Tongue (tissue), 3 donors: ENCODE measurements at places on chromosomes 4 and X.

- DNase-seq: no peak
Observed at GRCh38 chrX:11641349-11642065, 24.2 kb downstream of the ARHGAP6 start.

GRCh38 chrX:147739196-147739595 is 172.5 kb upstream of the FMR1 start:
- no peak for DNase-seq

DNA sequence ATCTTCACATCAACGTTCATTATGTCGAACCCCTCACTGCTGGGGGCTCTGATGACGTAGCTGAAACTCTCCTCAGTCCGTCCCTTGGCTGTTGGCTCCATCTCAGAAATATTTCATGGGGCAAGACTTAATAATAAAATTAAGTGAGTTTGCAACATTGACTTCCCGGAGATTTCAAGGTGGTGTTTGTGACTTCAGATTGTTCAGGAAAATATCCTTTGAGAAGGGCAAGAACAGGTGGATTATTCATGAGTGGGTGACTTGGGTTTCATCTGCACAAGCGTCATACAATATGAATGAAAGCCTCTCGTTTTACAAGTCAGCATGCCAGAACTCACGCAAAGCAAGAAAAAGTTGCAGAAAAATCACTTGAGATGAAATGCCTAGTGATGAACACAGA is at the start of gene C4orf50:
C4orf50 (minus strand) TSS at position 101 of the 400 bp plus-strand sequence.
- no peak for DNase-seq

GRCh38 chr4:184506527-184507121 is 32.3 kb upstream of the IRF2 start:
- peak; percentile 53 for DNase-seq

- DNase-seq: peak; percentile 68
Observed at GRCh38 chr4:153426207-153426885, 39.8 kb upstream of the TMEM131L start.

DNA sequence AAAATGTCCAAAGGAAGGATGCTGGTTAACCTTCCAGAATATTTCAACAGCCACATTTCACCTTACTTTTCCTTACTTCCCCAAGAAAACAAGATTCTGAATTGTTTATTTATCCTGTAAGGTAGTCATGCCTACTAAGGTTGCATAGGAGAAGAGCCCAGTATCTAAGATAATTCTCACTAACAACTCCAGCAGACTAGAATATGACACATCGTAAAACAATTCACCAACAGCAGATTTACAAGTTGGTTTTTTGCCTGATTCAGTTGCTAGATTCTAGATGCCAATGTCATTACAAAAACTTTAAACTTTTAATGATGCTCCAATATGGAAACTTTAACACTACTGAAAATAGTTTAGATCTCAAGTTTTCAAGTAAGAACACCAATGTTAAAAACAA is 176.4 kb downstream of the IL13RA2 start:
- DNase-seq: no peak

DNA sequence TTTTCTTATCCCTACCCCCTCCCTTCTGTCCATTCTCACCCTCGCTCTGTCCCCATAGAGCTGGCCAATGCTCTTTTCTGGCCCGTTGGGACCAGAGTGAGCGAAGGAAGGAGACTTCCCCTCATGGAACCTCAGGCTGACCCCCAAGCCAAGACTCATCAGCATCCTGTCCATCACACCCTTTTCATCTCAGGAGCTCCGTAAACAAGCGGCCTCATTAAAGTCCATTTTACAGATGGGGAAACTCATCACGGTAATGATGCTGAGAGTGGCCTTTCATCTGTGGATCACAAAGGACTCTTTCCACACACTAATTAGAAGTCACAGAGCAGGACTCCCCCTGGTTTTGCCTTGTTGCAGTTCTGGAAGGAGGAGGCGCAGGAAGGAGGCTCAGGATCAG is 67.4 kb upstream of the SLC34A2 start:
- DNase-seq: no peak

DNA sequence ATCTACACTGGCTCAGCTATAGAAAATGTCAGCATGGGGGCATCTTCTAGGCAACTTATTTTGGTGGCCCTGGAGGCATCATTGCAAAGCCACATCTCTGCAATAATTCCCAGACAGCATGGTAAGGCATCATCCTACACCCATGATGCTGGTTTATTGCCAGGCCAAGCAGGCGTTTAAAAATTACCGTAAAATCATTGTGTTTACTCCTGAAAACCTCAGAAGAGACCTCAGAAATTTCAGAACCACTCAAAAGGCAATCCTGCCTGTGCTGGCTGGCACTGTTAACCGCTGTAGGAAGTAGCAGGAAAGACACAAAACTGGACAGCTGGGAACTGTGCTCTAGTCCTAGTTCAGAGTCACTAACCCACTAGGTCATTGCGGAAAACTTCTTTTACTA is 63.2 kb downstream of the MID1 start:
- DNase-seq: no peak

DNA sequence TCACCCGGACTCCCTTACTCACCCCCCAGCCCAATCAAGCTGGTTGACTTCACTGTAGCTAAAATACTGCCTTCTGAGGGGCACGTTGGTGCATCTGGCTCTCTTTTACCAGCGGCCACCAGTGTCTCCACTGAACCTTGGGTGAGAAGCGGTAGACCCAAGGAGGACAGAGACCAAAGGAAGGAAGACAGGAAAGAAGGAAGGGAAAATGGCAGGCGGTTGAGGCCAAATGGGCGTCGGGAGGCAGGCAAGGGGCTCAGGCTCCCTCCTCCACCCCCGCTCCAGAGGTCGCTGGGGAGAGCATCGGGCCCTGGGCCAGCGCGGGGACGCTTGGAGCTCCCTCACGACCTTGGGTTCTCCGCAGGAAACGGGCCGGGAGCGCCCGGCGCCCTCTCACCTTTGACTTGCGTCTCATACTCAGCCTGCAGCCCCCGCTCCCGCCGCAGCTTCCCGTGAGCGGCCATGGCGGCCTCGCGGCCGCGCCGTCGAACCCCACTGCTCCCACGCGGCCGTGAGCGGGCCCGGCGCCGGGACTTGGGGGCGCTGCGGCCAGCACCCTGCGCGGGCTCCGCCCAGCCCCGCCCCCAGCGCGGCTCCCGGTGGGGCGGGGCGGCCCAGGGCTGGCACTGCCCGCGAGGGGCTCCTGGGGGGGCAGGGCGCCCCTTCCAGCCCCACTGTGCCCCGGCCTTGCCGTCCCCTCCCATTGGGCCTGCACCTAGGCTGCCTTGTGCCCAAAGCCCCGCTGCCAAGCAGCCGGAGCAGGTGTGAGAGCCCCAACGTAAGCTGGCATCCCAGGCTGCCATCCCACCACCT is at the start of gene ARHGAP4:
ARHGAP4 (minus strand) TSS at position 526 of the 813 bp plus-strand sequence; CDS start at position 464, 62 bp downstream.
- DNase-seq: no peak

- DNase-seq: peak; percentile 61
Observed at GRCh38 chr4:148017801-148018200, 285.9 kb downstream of the ARHGAP10 start.

GRCh38 chrX:152638443-152638904 is 779 bp downstream of the GABRQ start:
- DNase-seq: no peak

DNA sequence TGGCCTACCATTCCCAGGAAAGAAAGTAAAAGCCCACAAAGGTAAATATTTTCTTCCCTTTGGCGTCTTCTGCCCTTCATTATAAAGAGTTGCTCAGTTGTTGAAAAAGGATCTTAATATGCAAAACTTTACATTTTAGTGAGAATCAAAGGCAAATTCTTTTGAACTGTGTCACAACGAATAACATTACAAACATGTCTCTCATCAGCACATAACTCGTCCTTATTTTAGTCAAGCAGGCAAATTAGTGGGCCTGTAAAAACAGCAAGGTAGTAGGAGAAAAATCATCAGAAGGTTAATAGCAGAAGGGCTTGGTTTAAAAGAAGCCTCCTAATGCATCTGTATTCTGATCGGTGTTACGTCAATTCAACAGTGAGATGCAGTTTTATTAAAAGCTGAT is 647.3 kb upstream of the DIPK2B start:
- DNase-seq: no peak

DNA sequence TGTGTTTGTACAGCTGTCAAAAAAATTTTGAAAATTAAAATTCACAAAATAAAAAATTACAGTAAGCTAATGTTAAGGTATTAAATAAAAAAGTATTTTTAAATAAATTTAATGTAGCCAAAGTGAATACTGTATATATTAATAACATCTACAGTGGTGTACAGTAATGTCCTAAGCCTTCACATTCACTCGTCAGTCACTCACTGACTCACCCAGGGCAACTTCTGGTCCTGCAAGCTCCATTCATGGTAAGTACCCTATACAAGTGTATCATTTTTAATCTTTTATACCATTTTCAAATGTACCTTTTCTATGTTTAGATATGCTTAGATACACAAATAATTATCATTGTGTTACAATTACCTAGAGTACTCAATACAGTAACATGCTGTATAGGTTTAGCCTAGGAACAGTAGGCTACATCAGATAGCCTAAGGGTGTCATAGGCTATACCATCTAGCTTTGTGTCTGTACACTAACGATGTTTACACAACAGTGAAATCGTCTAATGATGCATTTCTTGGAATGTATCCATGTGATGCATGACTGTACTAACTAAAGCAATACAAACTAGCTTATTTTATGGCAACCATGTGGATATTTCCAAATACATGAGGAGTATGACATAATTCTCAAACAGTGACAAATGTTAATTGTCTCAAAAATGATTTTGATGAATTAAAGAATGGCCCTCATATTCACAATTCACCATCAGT is 13.7 kb downstream of the DDX60 start:
- DNase-seq: no peak
